Stimulated activated CD4-positive, alpha-beta T cell treated with anti-CD3 and anti-CD28 coated beads, Interleukin-15, amount 100 ng/mL, for 24 hours (primary cell): ENCODE measurements at places on chromosomes 3 and 15.

DNA sequence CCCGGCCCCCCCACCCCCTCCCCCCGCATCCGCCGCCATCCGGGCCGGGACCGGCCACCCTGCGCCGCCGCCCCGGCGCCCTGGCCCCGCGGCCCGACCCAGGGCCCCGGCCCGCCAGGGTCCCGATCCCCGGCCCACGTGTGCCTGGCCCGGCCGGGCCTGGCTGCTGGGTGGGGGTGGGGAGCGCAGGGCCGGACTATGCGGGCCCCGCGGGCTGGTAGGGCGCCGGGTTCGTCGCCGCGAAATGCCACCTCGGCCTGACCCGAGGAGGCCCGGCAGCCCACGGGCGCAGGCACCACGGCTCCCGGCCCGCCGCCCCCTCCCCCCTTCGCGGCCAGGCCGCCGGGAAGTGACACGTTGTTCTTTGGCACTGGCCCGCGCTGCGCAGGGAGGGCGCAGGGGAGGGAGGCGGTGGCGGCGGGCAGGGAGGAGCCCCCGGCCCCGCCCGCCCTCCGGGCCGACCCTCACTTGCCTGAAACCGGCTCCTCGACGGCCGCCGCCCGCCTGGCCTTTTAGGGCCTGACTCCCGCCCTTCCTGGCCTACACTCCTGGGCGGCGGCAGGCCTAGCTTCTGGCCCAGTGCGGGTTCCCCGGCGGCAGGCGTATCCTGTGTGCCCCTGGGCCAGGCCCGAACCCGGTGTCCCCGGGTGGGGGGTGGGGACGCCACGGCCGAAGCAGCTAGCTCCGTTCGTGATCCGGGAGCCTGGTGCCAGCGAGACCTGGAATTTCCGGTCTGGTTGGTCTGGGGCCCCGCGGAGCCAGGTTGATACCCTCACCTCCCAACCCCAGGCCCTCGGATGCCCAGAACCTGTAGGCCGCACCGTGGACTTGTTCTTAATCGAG lies 515 bp downstream of the EIF4G1 start:
- DNase-seq = peak; percentile 65

DNA sequence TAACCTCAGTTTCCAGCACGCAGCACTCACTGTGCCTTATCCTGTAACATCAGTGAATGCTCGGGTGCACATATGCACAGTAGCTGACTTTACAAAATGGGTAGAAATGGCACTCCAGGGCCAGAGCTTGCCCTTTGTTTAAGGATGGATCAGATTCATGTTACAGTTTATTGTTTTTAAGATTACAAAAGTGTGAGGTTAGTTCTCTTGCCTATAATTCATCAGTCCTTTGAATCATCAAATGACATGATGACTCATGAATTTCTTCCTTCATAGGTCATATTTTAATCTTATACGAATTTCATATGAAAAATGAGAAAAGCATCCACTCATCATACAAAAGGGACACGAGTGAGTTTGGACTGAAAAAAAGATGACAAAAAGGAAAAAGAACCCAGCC lies 545.3 kb downstream of the GBE1 start:
- no peak for DNase-seq

DNA sequence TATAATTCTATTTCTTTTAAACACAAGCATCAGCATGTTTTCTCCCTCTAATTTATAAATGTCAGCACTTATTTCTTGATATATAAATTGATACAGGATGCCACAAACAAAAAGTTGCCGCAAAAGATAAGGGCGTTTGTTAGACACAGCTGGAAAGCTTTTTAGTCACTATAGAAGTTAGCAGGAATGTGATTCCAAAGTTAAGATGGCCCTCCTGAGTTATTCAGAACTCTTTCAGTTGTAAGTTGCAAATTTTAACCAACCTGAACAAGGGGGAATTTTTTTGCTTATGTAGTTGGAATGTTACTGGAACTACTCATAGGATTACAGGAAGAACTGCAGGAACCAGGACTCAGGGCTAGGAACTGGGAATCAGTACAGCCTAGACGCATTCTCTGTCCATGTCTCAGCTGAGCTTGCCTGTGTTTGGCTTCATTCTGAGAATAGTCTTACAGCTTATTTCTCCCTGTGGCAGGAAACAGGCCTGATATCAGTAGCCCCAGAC lies 166.3 kb downstream of the VGLL4 start:
- DNase-seq = no peak

GRCh38 chr15:31409171-31409570 lies 82.5 kb downstream of the KLF13 start:
- DNase-seq = no peak

GRCh38 chr3:63642488-63642887 lies 10.0 kb upstream of the SNTN start:
- DNase-seq = no peak

DNA sequence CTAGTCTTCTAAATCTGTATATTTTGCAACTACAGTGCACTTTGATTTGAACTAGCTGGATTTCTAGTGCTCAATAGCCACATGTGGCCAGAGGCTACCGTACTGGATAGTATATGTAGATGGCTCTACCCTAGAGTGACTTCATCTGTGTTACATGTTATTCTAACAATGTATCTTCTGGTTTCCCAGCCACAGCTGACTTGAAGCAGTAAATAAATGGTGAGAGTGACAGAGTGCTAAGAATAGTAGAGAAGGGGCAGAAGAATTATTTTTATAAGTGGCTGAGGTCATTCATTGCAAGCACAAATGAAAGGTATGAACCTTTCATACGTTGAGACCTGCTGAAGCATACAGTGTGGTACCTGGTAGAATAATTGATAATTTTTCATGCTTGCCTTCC lies 30.9 kb downstream of the KAT2B start:
- DNase-seq = no peak

DNA sequence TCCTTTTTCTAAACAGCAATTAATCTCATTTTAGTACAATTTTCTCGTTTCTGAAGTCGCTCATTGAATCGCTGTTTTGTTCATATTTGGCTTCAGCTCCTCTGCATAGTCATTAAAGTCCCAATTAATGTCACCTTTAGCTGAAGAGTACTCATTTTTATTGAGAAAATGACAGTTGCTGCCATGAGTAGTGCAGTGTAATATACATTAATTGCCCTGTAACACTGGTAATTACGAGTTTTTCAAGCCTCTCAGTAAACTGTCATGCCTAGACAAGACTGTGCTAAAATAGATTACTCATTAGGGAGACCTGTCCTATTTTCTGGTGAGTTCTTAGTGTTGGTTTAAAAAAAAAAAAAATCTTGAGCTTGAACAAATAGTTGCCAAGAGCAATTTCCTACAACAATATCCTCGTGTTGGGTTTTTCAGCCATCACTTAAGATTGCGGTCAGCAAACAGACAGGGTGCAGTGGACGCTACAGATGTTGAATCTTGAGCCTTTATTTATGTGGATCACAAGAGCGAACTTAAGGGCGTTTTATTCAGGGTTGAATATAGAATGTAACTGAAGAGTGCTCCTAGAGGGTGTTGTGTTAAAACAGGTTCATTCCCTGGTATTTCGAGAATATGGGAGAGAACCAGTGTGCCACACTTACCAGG lies 176.0 kb downstream of the CDIN1 start:
- DNase-seq = no peak

DNA sequence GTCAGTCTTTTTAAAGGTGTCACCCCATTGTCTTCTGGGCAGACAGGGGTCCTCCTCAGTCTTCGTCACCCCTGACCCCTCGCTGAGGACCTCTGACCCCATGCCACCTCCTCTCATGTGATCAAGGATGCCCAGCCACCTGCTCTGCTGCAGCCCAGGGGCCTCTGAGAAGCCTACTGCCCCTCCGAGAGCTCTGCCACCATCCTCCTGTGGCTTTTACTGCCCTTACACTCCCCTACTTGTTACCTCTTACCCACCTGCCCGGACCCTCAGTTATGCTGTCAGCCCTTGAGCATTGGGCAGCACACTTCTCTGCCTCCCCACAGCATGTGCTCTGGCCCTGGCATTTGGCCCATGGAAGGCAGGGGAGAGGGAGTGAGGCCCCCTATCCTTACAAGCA lies 123.2 kb downstream of the LRRK1 start:
- DNase-seq = no peak

- DNase-seq = no peak
These were observed 40.8 kb downstream of the C3orf62 start for GRCh38 chr3:49236226-49236625.

GRCh38 chr3:61530355-61530754 lies 31.0 kb upstream of the PTPRG start:
- DNase-seq = no peak
